ENCODE measurements at places on chromosomes 6 and 20.

DNA sequence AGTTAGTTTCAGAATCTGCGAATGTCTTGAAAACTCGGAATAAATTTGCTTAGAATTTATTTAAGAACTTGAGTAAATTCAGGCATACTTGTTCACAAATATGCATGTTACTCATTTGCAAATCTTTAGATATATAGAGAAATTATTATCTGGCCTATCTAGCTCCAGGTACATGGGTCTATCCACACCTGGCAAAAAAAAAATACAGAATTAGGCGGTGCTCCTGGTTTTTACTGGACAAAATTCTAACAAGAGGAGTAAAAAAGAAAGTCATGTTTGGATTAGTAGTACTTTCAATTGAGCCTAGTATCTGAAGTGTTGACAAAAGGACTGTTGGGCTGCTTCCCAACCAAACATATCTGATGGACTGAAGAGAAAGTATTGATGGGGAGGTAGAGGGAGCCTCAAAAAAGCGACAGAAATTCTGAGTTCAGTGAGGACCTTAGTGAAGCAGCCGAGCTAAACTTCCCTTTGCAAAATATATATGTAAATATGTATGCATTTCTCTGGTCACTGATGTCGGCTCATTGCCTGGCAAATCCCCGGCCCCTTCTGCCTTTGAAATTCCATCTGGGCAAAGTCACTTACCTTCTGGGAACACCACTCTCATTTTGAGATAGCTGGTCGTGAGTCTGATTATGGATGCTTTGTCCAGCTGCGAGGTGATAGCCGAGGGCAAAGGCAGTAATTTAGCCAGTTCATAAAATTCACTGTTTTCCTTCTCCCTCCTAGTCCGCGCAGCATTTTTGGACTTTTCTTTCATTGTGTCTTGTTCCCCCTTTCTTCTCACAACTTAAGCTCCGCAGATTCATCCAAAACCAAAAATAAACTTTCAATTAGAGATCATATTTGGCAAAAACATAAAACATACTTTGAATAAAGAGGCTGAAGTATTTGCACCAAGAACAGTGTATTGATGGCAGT lies 1.8 kb downstream of the SIM1 start:
- no peak for DNase-seq

- DNase-seq = no peak
These were observed 104.1 kb downstream of the BCKDHB start for GRCh38 chr6:80210618-80211017.

DNA sequence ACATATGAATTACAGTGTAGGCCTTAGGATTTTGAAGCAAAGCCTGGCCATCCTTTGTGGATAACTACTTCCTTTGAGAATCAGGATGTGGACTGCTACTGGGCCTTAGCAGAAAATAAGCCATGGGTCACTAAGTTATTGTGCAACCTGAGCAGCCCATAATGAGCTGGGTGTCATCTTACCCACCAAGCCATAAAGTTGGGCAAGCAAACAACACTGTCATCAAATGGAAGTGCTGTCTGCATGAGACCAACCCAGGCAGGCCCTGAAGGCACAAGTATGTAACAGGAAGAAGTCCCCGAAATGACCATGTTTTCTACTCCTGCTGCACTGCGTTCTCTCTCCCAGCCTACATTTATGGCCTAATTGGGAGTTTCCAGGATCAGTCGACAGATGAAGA lies 205.6 kb upstream of the GGTLC1 start:
- DNase-seq = no peak

DNA sequence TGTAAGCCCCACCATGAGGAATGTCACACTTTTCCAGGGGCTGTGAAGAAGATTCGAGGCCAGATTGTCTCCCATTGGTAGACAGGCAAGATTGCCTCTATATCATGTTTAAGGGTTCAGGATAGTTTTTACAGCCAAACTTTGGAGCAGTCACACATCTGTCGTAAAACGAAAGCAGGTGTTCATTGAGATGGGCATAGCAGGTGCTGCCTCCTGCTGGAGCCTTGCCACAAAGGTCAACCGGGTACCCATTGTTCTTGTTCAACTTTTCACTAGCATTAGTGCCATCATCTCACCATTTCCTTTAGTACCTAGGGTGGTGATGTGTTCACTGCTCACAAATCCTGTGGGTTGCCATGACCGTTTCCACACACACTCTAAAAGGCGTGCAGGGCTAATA lies 198.3 kb downstream of the HTR1B start:
- DNase-seq = no peak

GRCh38 chr6:122145741-122146240 lies 253.7 kb upstream of the HSF2 start:
- no peak for DNase-seq

GRCh38 chr20:962223-962622 lies 39.9 kb downstream of the RSPO4 start:
- no peak for DNase-seq

GRCh38 chr6:16238963-16239797 lies 793 bp downstream of the GMPR start:
- DNase-seq = no peak

DNA sequence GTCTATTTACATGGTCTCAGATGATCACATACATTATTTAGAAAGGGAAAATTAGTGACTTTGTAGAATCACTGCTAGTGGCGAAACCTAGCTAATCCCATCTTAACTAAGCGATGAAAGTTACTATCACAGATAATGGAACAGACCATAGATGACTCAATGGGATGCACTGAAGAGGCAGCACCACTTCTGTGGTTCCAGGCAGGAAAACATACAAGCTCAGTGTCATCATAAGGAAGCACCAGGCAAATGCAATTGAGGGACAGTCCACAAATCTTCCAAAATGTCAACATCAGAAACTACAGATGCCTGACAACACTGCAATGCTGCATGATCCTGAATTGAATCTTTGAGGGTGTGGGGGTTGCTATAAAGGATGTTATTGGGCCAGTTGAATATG lies 15.9 kb upstream of the SNAI1 start:
- DNase-seq = no peak

DNA sequence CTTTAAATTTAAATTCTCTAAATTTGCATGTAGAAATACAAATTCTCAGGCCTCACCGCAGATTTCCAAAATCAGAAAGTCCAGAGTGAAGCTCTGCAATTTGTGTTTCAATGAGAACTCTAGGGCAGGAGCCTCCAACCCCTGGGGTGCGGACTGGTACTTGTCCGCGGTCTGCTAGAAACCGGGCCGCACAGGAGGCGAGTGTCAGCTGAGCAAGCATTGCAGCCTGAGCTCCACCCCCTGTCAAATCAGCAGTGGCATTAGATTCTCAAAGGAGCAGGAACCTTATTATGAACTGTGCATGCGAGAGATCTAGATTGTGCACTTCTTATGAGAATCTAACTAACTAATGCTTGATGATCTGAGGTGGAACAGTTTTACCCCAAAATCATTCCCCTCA lies 203.0 kb upstream of the PCSK2 start:
- DNase-seq = no peak

DNA sequence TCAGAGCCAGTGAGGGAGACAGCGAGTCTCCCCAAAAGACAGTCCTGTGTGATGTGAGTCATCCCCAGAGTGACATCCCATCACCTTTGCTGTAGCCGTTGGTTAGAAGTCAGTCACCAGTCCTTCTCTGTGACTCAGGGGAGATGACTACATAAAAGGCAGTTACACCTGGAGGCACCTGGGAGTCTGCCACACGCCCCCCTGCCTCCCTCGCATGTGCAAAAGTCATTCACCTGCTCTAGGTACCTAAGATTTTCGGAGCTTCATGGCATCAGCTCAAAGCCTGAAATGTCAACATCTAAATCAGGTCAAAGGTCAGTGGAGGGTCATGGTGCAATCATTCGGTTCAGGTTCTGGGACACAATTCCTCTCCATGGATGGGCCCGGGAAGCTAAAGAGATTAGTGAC lies 50.3 kb downstream of the PRR18 start:
- no peak for DNase-seq

GRCh38 chr6:170317718-170318117 lies 11.2 kb downstream of the FAM120B start:
- no peak for DNase-seq

GRCh38 chr20:48765359-48765758 lies 62.4 kb downstream of the PREX1 start:
- peak; percentile 66 for DNase-seq

GRCh38 chr6:47342824-47343223 lies 33.1 kb upstream of the TNFRSF21 start:
- no peak for DNase-seq

DNA sequence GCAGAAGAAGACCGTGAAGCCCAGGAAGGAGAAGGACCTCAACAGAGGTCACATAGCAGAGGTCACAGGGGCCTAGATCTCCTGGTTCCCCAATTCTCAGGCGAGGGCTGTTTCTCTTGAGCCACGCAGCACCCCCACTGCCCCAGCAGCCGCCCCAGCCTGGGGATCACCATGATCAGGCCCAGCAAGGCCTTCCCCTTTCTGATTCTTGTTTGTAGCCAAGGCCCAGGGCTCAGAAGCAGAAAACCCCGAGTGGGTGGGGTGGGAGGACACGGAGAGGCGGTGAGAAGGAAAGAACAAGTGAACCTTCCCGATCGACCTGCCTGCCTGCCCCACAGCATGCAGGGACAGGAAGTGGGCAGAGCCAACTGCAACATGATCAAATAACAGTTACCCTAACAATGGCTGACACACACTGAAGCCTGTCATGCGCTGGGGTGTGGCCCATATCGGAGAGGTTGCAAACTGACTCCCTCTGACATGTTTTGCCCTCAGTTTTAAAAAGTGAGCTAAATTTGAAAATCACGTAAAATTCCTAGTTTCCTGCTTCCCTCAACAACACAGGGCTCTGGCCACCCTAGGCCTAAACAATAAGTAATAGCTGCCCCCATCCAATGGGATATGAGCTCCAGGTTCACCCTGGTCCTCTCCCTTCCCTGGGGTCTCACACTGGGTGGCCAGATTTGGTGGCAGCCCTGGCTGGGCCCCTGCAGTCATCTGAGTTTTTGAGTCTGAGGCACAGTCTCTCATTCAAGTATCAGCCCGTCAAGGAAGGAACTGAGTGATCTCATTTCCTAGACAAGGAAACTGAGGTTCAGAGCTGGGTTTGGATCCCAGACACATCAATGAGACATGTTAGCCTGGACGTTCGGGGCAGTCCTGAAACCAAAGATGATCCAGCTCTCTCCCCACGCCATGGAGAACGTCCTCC lies 6.5 kb downstream of the PEDS1 start:
- DNase-seq = no peak
